ENCODE measurements at places on chromosomes 3 and 15. TPM values are rescaled to one million over a fixed set of nuclear protein-coding genes. Genes with fewer than 3 reads are reported as not detected.

DNA sequence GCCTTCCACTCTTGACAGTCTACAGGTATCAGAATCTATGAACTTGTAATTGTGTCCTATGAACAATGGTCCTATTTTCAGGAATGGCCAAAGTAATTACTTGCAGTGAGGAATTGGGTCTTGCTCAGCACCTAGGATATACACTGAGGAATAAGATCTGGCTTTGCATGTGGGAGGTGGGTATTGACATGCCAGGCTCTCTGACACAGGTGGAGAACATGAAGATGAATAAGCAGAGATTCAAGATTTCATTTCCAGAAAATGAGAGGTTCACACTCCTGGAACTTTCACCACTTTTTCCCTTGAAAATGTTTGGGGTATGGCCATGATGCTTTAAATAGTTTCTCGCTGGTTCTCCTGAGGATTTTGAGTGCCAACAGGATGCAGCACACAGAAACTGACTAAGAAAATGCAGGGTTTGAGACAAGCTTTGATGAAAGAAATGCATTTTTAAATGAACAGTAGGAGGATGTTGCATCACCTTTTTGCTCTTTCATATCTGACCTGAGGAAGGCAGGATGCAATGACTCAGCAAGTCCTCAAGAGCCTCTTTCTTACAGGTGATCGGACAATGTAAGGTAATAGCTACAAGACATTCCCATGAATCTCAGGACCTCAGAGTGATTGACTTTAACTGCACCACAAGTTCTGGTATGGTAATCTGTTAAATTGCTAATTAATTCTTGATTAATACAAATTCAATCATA is 3.7 kb downstream of the HRG start:
- no peak for DNase-seq

GRCh38 chr3:171874251-171874681 is 31.1 kb downstream of the TMEM212 start:
- peak; percentile 26 for DNase-seq

- DNase-seq, result no peak
Observed at GRCh38 chr3:177282119-177282655, 84.9 kb upstream of the TBL1XR1 start.

DNA sequence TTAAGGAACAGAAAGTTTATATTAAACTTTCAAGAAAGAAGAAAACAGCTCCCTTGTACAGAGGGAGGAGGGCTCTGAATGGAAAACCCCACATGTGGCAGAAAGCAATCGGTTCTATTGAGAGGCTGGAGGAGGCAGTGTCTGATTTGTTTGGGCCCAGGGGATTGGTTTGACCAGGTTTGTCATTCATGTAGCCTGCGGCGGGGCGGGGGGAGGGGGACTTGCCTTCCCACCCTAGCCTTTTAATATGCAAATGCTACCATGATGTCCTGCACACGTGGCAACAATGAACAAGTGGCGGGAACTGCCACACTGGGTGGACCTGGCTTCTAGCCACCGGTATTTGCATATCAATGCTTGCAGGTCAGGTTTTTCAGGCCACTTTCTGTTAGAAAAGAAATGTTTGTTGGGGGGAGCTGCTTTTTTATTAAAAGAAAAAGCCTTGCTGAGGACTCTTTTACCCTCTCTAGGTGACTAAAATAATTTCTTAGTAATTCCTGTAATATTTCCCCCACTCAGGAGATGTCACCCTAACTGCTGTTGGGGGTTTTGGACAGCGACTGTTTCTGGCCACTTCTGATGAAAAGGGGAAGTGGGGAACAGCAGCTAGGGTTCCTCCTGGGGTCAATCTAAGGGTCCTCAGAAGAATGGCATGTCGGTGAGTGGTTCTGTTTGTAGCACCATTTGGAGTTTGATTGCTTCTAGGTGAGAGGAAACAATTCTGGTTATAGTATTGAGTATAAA is 691.2 kb downstream of the TBL1XR1 start:
- no peak for DNase-seq

TMPRSS7 gene
- not detected for total RNA-seq

UBAP1L gene
- 2.6 TPM for total RNA-seq

- DNase-seq, result no peak
Observed at GRCh38 chr3:194023501-194024280, 112.3 kb upstream of the HES1 start.

DNA sequence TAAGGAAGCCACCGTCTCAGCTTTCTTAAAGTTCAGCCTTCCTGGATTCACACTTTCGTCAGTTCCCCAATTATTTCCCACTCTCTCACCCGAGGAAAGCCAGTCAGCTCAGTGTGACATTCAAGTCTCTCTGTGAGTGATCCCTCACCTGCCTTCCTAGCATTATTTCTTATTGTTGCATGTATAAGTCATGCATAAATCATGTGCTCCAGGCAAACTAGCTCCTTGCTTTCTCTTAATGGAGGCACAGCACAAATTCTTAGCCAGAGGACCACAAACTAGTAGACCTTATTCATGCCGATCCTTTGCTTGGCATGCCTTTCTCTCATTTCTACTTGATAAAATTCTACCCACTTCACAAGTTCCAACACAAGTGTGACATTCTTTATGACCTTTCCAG is 44.3 kb downstream of the CLDN11 start:
- no peak for DNase-seq

GRCh38 chr15:22224241-22224671 is 143.9 kb downstream of the OR4M2 start:
- peak; percentile 10 for DNase-seq

DNA sequence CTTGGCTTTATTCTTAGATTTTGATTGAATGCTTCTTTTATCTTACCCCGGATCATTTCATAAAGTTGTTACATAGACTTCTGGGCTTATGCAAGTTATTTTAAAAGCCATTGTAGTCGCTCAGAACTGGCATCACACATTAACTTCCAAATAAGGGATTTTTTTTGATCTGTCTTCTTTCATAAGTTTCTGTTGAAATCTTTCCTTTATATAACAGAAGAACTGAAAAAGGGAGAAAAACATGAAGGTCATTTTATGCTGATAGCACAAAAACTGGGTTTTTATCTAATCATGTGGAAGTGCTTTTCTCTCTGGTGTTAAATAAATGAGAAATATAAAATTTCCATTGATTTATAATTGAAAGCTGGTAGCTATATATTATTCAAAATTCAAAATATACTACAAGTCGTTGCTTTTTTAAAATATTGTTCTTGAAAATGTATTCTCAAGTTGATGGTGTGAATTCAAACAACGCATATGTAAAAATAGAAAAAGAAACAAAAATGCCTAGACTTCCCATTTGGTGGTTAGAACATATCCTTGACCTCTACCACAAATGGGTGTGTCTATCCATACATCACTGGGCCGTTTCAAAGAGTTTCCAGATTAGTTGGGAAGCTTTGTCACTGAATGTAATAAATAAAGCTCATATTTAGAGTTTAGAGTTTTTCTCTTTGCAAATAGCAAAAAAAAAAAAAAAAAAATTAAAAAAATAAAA is 258.3 kb upstream of the ZPLD1 start:
- no peak for DNase-seq

DNA sequence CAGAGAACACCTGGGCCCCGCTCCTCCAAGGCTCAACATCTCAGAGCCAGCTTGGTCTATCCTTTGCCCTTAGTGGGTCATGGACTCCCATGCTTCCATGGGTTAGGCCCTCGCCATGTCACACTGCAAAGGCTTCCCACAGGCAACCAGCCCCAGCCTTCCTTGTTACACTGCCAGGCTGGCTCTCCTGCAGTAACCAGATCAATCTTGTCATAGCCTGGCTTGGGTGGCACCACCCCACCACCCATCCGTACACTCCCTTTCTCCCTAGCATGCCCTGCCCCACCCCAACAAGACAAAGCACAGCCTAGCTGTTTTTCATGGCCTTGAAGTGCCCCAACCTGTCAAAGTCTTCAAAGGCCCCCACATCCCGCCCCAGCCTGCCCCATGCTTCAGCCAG is 30.5 kb downstream of the CA12 start:
- no peak for DNase-seq

MCF2L2 gene
- 0.22 TPM for total RNA-seq

- DNase-seq, result no peak
Observed at GRCh38 chr3:153001210-153002078, 160.6 kb upstream of the RAP2B start.

RASGRP1 gene
- under 0.01 TPM for total RNA-seq

- peak; percentile 37 for DNase-seq
Observed at GRCh38 chr15:57220205-57220604, 156.1 kb upstream of the CGNL1 start.

SNTN gene
- not detected for total RNA-seq

- DNase-seq, result no peak
Observed at GRCh38 chr3:6608843-6609242, 252.1 kb upstream of the GRM7 start.

PLA2G4E gene
- not detected for total RNA-seq

SPINK8 gene
- not detected for total RNA-seq

- DNase-seq, result no peak
Observed at GRCh38 chr3:186217820-186218164, 108.9 kb upstream of the ETV5 start.

DNA sequence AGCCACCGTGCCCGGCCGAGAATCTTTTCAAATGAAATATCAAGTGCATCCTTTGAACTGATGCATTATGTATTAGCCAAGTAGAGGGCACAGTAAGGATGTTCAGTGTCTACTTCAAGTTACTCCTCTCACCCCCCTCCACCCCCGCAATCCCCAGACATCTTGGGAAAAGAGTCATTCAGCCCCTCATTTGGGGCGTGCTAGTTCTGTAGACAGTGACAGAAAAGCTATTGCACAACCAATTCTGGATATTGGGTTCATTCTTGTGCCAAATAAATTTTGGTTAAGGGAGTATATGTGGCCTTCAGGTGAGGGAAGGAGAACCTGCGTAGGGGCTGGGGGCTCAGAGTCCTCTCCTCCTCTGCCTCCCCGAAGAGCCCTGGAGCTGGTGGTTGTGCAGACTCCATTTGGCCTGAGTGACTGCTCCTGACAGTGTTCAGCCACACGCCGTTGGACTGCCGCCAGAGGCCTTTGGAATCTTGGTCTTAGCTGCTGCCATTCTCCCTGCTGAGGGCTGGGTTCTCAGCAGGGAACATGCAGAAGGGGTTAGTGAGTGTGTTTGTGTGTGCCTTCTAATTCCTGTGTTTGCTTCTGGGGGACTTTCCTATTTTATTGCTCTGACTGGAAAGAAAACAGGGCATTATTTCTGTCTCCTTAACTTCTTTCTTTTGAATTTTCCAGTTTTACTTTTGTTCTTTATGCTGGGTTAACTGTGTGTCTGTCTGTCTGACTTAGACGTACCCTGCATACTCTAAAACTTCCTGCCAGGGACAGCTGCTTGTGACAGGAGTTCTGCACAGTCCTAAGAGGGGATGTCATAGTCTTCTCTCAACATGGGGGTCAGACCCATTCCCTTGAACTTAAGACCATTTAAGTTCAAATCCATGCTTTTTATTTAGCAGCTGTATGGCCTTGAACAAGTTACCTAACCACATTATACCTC is 21.0 kb downstream of the RARB start:
- DNase-seq, result no peak

DNA sequence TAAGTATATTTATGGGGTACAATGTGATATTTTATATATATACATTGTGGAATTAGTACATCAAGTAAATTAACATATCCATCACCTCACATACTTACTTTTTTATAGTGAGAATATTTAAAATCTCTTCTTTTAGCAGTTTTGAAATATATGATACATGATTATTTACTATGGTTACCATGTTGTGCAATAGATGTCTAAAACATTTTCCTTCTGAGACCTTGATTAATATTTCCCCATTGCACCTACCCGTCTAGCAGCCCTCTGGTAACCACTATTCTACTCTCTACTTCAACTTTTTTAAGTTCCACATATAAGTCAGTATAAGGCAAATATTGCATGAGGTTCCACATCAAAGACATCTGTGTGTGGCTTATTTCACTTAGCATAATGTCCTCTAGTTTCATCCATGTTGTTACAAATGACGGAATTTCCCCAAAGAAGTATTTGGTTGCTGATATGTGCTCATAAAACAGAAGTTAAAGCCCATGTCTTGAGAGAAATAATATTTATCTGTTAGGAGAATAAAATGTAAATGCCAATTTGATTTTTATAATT is 29.6 kb upstream of the NFKBIZ start:
- no peak for DNase-seq

GRCh38 chr3:151630938-151631441 is 102.7 kb upstream of the AADACL2 start:
- no peak for DNase-seq

SOX14 gene
- total RNA-seq, result not detected

SKOR1 gene
- total RNA-seq, result under 0.01 TPM

DNA sequence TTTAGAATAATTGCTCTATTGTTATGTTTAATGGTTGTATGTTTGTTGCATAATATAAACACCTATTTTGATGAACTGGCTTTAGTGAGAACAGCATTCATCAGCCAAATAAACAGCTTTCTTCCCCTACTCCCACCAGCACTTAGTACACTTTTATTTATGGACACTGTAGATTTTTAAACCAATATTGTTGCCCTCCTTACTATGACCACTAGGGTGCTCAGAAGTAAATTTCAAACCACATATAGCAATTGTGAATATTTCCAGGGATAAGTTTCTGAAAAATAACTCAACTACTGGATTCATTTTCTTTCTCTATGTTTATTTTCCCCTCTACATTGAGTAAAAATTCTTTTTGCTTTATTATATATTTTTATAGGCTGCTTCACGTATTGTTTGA is 84.7 kb upstream of the PTX3 start:
- no peak for DNase-seq

ADPRH gene
- total RNA-seq, result 6.5 TPM

GRCh38 chr3:148829926-148830325 is 2.3 kb downstream of the CPB1 start:
- no peak for DNase-seq

DNA sequence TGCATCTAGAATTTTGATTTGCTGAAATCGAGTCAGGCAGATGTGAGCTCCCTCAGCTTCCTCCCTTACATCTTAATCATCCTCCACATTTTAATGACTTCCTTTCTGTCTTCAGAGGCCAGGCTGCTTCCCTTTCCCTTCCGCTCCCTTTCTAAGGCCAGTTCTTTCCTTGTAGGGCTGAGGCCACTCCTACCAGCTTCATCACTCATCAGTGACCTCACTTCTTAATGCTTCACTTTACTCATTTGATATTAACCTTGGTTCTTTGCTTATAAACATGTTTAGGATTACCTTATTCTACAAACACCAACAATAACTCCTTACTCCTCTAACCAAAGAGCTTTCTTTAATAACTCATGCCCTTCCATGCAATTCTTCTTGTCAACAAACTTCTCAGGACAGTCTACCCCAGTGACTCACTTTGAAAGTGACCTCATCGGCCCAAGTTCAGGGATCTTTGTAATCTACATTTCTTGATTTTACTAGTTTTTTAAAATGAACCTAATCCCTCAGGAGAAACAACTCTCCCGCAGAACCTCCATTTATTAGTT is 23.9 kb downstream of the ILDR1 start:
- DNase-seq, result peak; percentile 85

DNA sequence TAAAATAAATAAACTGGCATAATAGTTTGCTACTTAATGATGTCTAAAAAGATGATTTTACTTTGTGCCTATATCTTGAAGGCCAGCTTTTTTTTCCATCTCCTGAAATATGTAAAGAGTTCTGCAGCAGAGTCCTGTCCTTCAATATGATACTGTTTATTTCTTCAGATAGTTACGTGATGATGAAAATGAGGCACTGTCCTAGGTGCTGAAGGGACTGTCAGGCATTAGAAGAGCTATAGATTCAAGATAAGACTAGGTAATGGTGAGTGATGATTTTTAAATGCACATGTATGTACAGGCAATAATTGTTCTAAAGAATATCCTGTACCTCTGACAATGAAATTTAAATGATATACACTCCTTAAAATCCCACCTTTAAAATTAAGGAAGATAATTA is 326.9 kb upstream of the DNAJC19 start:
- peak; percentile 34 for DNase-seq

DNAJC17 gene
- total RNA-seq, result 13.5 TPM

FBXO40 gene
- total RNA-seq, result under 0.01 TPM

Data from lung microvascular endothelial cell (primary cell).